ENCODE measurements at places on chromosomes 6 and 20.

- DNase-seq = no peak
These were observed 19.2 kb downstream of the SNX9 start for GRCh38 chr6:157842212-157842611.

GRCh38 chr20:63053432-63054102 lies 46.8 kb upstream of the BHLHE23 start:
- no peak for DNase-seq

GRCh38 chr20:22460231-22460630 lies 124.1 kb downstream of the FOXA2 start:
- DNase-seq = no peak

DNA sequence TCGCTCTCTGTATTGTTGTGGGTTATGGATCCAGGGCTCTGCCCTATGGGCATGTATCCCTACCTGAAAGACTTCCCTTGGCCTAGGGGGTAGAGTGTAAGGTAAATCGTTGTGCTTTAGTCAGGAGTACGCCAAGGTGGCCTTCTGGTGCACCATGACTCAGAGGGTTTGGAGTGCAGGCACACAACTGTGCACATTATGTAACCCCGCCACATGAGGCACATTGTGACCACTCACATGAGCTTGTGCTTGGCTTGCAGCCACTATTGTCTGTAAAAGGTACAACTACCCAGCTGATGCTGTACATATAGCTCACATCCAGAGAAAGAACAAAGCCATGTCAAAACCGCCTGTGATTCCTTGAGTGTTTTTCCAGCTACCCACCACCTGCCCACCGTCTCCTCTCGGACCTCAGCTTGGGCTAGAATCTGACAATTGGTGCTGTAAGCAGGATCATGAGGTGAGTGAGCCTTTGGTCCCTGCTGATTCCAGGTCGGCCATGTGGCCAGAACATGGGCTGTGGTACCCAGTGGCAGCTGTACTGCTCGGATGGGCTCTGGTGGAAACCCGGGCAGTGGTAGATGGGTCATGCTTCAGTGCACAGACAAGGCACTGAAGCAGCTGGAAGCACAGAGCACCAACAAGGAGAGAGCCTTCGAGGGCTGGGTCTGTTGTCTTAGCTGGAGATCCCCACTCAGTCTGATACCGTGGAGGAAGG lies 33.8 kb downstream of the HDDC2 start:
- no peak for DNase-seq

GRCh38 chr20:49539481-49540231 lies 28.3 kb downstream of the PTGIS start:
- DNase-seq = no peak

- no peak for DNase-seq
These were observed 23.4 kb upstream of the ZBTB2 start for GRCh38 chr6:151414641-151415260.

- DNase-seq = peak; percentile 19
These were observed at the start of gene SOX18 for GRCh38 chr20:64049060-64049877. Gene SOX18, minus strand, starts transcription at chr20:64049639. Its CDS starts 123 bp downstream, at chr20:64049516.

- peak; percentile 8 for DNase-seq
These were observed 115.4 kb downstream of the ZFP64 start for GRCh38 chr20:52076164-52076563.

- DNase-seq = no peak
These were observed 52.3 kb upstream of the ADGRF1 start for GRCh38 chr6:47094241-47094925.

GRCh38 chr6:34491091-34491430 lies 25.2 kb downstream of the PACSIN1 start:
- DNase-seq = peak; percentile 45
